ENCODE measurements at places on chromosomes 1 and 21.

- DNase-seq = no peak
Observed at GRCh38 chr1:48001696-48002095, 4.5 kb upstream of the TRABD2B start.

DNA sequence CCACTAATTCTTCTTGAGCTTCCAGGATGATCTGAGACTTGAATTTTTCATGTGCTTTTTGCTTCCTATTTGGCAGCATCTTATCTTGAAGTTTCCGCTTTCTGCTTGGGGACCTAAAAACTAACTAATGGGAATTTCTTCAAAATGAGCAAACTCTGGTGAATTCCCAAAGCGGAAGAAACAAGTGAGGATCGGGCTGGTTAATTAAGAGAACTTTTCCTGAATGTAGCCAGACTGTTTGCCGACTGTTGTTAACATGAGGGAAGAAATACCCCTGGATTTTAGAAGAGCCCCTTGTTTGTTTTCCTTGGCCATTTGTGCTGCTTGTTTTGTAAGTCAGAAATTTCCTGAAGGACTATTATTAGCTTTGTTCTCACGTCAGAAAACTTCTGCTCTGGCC is 6.1 kb upstream of the SELE start:
- H3K27ac ChIP-seq = no peak overlapping the region
- DNase-seq = no peak
- H3K36me3 ChIP-seq = no peaks in the 10 kb centered on the region
- no peaks in the 10 kb centered on the region for H3K4me1 ChIP-seq
- no peaks in the 10 kb centered on the region for H3K27me3 ChIP-seq

GRCh38 chr1:213266983-213267772 is 216.1 kb downstream of the RPS6KC1 start:
- no peak overlapping the region for H3K27ac ChIP-seq
- H3K27me3 ChIP-seq = no peaks in the 10 kb centered on the region
- no peak for DNase-seq
- peaks cover 7% of the 10 kb centered on the region for H3K36me3 ChIP-seq
- no peak overlapping the region for H3K4me3 ChIP-seq

DNA sequence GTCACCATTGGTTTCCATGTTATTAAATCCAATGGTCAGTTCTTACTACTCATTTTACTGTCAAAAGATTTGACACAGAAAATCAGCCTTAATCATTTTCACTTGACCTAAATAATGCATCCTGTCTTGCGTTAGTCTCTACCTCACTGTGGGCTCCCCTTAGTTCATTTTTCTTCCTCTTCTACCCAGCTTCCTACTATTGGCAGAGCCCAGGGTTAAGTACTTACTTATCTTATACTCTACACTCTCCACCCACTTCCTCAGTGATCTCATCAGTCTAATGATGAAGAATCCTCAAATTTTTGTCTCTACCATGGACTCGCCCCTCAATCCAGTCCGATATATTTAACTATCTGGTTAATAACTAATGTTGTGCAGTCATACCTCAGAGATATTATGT is 735.9 kb downstream of the KCNT2 start:
- no peak overlapping the region for H3K27ac ChIP-seq
- H3K4me1 ChIP-seq = no peaks in the 10 kb centered on the region
- DNase-seq = no peak
- no peaks in the 10 kb centered on the region for H3K27me3 ChIP-seq
- no peak overlapping the region for H3K4me3 ChIP-seq
- no peaks in the 10 kb centered on the region for H3K36me3 ChIP-seq

DNA sequence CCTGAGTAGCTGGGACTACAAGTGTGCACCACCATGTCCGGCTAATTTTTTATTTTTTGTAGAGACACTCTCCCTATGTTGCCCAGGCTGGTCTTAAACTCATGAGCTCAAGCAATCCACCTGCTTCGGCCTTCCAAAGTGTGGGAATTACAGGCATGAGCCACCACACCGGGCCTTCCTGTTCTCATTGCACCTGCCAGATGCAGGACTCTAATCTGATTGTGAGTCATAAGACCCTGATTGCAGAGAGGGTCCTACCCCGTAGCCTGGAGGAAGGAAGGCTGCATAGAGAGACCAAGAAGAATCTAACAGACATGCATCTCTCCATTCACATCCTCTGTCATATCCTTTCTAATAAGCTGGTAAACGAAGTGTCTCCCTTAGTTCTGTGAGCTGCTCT is 19.5 kb upstream of the CGN start:
- H3K4me3 ChIP-seq = no peak overlapping the region
- H3K27me3 ChIP-seq = no peaks in the 10 kb centered on the region
- no peak overlapping the region for H3K27ac ChIP-seq
- no peaks in the 10 kb centered on the region for H3K4me1 ChIP-seq
- no peaks in the 10 kb centered on the region for H3K36me3 ChIP-seq

- no peak overlapping the region for H3K4me3 ChIP-seq
- H3K27me3 ChIP-seq = no peaks in the 10 kb centered on the region
- no peaks in the 10 kb centered on the region for H3K36me3 ChIP-seq
- H3K27ac ChIP-seq = no peak overlapping the region
Observed at GRCh38 chr1:244759158-244759557, 76.3 kb upstream of the COX20 start.

DNA sequence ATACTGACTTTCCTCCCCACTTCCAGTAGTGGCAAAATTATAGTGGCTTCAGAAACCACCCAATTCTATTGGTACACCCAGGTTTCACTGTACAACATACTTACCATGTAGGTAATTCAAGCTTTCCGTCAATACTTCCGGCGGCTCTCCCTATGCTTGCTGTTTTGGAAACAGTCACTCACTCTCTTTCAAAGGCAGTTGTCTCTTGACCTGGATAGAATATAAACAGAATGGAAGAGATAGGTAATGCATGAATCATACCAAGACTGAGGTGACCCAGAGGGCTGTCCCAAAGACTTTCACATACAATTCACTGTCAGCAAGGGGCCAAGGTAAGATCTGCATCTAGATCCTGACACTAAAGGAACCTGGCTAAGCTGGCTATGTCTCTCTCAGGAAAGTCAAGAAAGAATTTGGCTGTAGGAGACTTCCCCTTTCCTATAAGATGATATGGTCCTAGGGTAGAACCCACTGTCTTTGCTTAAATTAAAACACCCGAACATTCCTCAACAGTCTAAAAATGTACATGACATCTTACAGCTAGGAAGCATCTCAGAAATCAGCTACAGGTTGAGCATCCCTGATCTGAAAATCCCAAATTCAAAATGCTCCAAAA is 59.6 kb downstream of the LUZP1 start:
- no peak overlapping the region for H3K27ac ChIP-seq
- DNase-seq = no peak
- no peaks in the 10 kb centered on the region for H3K27me3 ChIP-seq

DNA sequence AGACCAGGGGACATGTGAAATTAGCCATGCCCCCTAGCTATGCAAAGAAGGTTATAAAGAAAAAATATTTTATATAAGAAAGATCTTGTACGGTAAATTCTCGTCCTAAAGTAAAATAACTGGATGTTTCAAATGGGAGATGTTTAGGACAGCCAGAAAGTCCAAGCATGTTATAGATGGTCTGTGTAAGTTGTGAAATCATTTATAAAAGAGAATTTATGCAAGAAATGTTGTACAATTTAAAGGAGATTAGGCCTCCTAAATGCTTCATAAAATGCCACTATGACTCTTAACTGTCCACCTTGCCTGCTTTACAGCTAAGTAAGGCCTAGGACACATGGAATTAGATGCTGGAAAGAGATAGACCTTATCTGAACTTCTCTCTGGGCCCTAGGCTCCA is 118.1 kb upstream of the POGK start:
- no peaks in the 10 kb centered on the region for H3K36me3 ChIP-seq
- DNase-seq = no peak
- H3K4me3 ChIP-seq = no peak overlapping the region
- no peak overlapping the region for H3K27ac ChIP-seq

DNA sequence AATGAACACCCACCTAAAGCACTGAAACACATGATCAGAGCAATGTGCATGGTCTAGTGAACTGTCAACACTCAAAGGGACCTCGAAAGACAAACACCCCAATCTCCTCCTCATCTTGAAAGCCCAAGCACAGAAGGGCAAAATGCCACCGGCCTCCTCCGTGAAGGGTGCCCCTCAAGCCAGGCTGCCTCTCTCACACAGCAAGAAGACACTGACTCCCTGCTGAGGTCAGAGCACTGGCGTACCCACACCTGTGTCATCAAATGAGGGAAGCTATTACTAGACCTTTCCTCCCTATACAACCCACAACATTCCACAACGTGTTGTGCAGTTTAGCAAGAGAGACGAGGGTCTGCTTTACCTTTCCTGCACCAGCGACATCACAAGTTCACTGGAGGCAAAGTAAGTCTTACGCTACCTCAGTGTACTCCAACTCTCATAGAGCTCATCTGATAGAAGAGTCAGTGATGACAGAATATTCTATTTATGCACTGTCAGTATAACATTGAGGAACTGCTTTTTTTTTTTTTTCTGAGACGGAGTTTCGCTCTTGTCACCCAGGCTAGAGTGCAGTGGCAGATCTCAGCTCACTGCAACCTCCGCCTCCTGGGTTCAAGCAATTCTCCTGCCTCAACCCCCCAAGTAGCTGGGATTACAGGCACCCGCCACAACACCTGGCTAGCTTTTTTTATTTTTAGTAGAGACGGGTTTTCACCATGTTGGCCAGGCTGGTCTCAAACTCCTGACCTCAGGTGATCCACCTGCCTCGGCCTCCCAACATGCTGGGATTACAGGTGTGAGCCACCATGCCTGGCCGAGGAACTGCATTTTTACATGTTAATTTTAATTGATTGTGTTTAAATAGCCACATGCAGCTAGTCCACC is 3.3 kb downstream of the SH3BP5L start:
- DNase-seq = no peak
- peak overlapping the region; percentile 38 for H3K27ac ChIP-seq
- no peak overlapping the region for H3K4me3 ChIP-seq
- peaks cover 23% of the 10 kb centered on the region for H3K36me3 ChIP-seq

- H3K36me3 ChIP-seq = no peaks in the 10 kb centered on the region
- no peak overlapping the region for H3K4me3 ChIP-seq
- H3K27me3 ChIP-seq = no peaks in the 10 kb centered on the region
- no peak overlapping the region for H3K27ac ChIP-seq
- no peaks in the 10 kb centered on the region for H3K4me1 ChIP-seq
Observed at GRCh38 chr1:234262754-234263105, 110.5 kb upstream of the COA6 start.

DNA sequence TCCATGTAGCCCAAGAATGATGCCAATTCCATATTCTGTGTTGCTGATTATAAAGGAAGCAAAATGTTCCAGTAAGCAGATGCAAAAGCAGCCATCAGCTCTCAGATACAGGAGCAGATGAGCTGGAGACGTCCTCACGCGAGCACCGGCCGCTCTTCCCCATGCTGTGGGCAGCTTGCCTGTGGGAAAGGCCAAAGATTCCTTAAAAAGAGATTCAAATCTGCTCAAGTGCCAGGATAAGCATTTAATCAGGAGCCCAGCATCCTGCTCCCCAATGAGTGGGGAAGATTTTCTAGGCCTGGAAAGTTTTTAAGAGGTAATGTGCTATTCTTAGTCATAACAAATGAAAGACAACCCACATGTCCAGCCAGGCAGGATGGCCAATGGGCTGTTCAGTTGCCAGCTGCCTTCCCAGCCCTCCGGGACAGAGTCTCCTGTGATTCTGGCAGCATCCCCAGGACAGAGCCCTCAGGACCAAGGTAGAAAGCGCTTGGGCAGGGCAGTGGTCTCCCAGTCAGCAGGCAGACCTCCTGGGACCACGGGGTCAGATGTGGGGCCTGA is 108.2 kb upstream of the TMPRSS2 start:
- H3K36me3 ChIP-seq = no peaks in the 10 kb centered on the region
- DNase-seq = no peak
- H3K4me1 ChIP-seq = no peaks in the 10 kb centered on the region
- peaks cover 5% of the 10 kb centered on the region for H3K27me3 ChIP-seq
- no peak overlapping the region for H3K4me3 ChIP-seq

GRCh38 chr1:183029591-183030000 is 6.4 kb downstream of the LAMC1 start:
- H3K4me3 ChIP-seq = no peak overlapping the region
- H3K4me1 ChIP-seq = no peaks in the 10 kb centered on the region
- H3K27me3 ChIP-seq = peaks cover 10% of the 10 kb centered on the region

DNA sequence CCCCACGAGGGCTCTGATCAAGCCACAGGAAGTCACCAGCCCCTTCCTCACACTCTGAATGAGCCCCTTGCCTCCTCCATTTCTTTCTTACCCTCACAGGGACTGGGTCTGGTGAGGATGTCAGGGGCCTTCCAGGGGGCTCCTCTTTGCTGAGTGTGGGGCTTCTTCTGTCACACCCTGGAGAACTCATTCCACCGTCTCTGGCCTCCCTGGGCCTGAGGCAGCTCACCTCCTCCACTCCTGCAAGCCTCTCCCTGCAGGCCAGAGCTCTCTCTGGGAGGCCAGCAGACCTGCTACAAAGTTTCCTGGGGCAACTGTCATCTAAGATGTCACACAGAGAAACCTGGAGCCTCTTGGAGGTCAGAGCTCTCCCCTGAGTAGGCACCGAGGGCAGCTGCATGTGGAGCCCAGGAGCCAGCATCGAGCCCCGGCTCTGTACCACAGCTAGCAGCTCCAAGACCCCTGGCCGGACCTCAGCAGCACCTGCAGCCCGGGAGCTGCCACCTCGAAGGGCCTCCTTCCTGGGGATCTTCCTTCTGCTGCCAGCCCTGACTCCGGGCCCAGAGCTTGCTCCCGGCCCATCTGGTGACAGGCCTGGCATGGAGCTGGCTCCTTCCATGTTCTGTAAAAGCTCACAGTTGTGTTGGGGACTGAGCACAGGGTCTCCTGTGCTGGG is 1.1 kb downstream of the SPOCD1 start:
- no peak overlapping the region for H3K4me3 ChIP-seq
- no peaks in the 10 kb centered on the region for H3K27me3 ChIP-seq
- H3K27ac ChIP-seq = no peak overlapping the region
- H3K4me1 ChIP-seq = peaks cover 5% of the 10 kb centered on the region
- no peaks in the 10 kb centered on the region for H3K36me3 ChIP-seq
- no peak for DNase-seq

DNA sequence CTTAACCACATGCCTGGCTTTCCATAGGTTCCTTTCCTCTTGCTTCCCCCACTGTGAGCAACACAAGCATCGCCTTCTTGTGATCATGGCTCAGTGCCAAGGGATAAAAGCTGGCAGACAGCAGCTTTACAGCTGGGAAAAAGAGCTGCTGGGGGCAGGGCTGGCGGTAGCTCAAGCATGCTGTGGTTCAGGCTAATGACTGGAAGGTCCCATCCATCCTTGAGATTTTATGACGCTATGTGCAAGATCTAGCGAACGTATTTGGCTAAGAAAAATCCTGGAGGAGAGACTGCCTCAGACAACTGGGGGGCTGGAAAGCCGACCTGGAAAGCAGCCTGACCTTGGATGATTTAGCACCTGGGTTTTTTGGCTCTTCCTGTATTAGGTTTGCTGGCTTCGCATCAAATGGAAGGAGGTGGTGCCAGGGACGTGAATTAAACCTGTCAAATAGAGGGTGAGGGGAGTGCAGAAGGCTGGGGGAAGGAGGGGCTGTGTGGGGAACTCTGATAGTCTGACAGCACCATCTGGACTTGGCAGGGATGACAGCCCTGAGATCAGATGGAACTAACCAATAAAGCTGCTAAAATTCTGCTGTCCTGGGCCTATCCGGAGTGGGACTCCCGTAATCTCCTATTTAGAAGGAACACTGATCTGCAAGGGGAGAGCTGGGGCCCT is 34.8 kb downstream of the ZMYND12 start:
- H3K27me3 ChIP-seq = no peaks in the 10 kb centered on the region
- DNase-seq = no peak
- H3K4me3 ChIP-seq = no peak overlapping the region
- H3K27ac ChIP-seq = no peak overlapping the region
- no peaks in the 10 kb centered on the region for H3K36me3 ChIP-seq
